Activated CD8-positive, alpha-beta memory T cell treated with anti-CD3 and anti-CD28 coated beads for 4 hours (primary cell): ENCODE measurements at places on chromosomes 1 and 21.

GRCh38 chr1:158028969-158029368 lies 35.5 kb downstream of the KIRREL1 start:
- no peak for DNase-seq

DNA sequence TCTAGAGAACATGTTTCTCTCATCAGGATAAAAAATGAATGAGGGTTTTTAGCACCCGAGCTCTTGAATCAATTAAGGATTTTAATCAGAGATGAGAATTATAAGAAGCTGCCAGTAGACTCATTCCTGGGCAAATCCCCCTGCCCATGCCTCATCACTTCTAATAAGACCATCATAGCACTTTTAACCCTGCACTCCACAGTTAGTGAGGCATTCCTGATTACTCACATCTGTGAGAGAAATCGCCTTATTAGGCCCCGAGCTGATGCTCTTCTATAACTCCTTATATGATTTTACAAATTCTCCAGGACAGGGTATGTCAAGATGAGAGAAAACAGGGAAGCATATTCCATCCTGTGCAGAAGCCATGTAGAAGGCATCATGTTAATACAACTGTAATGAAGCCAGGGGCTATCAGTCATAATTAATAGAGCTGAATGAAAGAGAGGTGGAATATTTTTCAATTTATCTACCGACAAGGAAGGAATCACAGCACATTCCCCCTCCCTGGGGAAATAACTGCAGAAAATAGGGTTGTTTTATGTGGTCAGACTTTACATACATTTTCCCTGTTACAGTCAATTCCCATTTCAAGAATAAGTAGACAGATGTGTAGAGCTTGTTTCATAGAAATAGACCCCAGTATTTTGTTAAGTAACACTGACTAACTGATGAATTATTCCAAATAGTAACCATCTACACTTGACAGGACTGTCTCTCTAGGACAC lies 272.7 kb downstream of the HHIPL2 start:
- no peak for DNase-seq

- DNase-seq, result no peak
Measured at GRCh38 chr1:46806196-46807020, 7.6 kb downstream of the CYP4B1 start.

GRCh38 chr1:164619006-164619784 lies 60.2 kb downstream of the PBX1 start:
- no peak for DNase-seq

- DNase-seq, result no peak
Measured at GRCh38 chr1:14280909-14281308, 317.6 kb upstream of the KAZN start.

DNA sequence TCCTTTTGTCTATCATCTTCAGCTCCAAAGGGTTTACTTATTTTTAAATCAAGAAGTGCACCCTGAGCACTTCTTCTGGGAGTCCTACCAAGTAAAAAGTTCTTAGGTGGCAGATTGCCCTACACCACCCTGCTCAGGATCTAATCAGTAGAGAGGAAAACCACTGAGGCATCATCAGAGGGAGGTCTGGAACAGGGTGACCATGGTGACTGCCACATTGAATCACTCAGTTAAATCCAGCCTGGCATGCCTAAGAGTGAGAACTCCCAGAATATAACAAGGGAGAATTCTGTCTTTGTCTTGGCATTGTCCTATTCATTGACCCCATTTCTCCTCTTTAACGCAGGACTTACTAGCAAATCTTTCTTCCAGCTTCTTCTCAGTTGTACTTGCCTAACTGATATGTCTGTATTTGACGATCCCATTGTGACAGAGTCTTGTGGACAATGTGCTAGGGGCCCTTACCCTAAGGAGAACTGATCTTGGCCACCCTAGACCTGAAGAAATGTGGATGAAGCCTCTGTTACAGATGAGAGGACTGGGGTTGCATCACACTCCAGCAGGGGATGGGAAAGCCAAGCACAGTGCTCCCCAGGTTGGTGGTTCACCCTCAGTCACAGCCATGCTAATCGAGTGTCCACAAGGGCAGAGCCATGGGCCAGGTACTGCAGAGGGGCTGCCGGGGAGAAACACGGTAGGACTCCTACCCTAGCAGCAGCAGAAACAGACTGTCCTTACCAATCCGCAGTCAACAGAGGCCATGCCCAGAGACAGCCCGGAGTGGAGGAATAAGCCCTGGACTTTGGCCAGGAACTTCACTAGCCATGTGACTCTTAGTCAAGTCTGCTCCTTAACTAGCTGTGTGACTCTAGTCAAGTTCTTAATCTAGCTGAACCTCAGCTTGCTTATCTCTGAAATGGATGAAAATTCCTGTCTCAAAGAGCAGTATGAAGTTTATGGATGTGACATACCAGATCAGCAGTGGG lies 15.4 kb downstream of the PKP1 start:
- DNase-seq, result no peak

GRCh38 chr1:96982118-96982517 lies 260.5 kb downstream of the PTBP2 start:
- DNase-seq, result no peak

DNA sequence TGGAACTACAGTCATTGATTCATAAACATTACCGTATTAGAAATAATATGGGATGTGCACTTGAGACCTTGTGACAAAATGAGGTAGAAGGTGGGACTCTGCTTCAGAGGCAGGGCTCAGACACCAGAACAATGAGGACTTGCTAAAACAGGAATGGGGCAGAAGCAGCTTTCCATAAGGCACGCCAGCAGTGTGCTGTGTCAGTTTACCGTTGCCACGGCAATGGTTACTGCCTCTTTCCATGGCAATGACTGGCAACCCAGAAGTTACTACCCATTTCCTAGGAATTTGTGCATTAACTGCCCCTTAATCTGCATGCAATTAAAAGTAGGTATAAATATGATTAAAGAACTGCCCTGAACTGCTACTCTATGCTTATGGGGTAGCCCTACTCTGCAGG lies 169.0 kb downstream of the CHRM3 start:
- no peak for DNase-seq

GRCh38 chr1:94060720-94061119 lies 60.2 kb downstream of the ABCA4 start:
- DNase-seq, result no peak

DNA sequence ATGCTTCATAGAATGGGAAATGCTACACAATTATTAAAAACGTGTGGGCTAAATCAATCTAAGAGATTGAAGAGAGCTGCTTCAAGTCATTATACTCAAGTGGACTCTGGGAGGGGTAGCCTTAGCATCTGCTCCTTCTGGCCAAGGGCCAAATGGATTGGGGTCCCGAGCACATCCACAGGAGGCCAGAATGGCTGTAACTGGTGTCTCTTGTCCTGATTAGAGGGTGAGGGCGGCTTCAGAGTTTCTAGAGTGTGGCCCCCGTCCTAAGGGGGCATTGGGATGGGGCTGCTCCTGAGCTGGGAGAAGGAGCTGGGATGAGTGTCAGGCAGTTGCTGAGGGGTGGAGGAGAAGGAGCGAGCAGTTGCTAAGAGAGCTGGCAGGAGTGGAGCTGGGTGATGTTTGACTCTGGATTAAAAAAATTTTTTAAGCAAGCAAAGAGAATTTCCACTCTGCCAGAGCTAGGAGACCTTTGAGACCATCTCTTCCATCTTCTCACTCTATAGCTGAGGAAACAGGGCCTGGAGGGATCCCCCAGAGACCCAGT lies 71.3 kb upstream of the TLR5 start:
- DNase-seq, result no peak

DNA sequence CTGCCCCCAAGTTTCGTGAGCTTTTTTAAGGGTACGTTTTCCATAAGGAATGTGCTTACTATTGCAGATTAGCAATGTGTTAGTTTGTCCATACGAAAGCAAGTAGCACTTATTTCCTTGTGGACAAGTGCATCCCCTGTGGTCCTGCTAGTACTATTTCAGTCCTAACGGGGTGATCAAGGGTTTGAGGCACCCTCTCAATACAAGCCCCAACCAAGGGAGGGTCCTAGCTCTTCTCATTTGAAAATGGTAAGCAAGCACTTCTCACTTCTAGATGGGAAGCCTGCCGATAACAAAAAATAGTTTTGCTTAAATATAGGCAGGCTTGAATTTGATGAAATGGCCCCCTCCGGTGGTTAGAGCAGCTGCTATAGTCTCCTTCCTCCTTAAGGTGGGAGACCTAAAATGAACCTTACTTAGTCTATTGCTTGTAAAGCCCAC lies 64.0 kb upstream of the HMCN1 start:
- DNase-seq, result no peak

- DNase-seq, result no peak
Measured at GRCh38 chr1:60872426-60873054, 209.8 kb upstream of the NFIA start.

GRCh38 chr1:21857142-21857839 lies 45.2 kb downstream of the LDLRAD2 start:
- no peak for DNase-seq

- no peak for DNase-seq
Measured at GRCh38 chr1:108664481-108664880, 3.6 kb upstream of the HENMT1 start.

GRCh38 chr1:24935615-24936484 lies 5.8 kb upstream of the RUNX3 start:
- DNase-seq, result no peak

- no peak for DNase-seq
Measured at GRCh38 chr1:21736011-21736410, 46.9 kb downstream of the USP48 start.

DNA sequence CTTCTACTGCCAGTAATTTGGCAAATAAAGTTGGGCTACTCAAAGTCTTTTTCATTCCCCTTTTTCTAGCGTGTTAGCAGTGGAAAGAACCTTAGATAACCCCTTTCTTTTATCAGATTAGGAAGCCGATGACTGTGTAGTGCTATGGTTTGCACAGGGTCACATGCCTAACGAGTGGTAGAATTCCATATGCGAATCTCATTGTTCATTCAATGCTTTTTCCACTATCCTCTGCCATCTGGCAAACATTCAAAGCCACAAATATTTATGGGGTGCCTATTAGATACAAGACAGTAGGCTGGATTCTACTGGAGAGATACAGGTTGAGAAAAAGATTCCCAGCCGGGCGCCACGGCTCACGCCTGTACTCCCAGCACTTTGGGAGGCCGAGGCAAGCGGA lies 14.9 kb upstream of the IER5 start:
- no peak for DNase-seq

DNA sequence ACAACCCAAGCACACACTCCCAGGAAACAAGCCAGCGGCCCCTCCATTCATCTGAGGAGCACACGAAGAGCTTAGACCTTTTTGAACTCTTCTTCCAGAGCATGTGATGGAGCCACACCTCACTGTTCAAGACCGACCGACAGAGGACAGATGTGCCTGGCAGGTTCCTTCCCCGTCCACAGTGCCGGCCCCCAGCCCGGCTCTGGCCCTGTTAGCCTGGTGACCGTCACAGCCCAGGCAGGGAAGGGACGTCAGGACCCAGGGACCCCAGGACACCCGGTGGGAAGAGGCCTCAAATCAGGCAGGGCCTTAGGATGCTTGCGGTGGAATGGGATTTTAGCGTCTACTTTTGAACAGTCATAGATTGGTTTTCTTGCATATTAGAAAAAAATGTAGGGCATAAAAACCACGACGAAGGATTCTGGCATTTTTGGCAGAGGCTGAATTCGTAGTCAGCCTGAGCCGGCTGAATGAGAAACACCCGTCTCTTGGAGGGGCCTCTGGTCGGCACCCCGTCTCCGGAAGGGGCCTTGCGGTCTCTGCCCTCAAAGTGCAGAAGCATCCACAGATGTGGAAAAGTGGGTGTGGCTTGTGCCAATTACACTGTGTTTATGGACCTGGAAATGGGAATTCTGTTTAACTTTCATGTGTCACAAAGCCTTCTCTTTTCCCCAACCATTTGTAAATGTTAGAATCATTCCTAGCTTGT lies 79.3 kb downstream of the SIK1 start:
- DNase-seq, result no peak

DNA sequence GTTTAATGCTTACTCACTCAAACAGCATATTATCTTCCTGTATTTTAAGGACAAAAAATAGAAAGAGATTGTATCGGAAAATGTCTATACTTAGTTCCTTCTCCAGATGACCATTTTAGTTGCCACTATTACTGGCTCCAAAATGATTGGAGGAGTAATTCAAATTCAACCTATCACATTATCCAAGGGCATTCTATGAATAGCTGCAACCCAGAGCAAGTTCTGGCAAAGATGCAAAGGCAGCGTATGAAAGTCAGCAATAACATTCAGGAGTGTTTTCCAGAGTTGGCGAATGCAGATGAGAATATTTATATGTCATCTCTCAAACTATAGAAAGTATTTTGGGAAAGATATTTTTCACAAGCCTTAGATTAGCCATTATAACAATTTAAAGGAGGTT lies 389.8 kb upstream of the ADGRL2 start:
- no peak for DNase-seq

GRCh38 chr1:65572701-65573421 lies 152.4 kb downstream of the LEPR start:
- DNase-seq, result no peak
